ENCODE measurements at places on chromosomes 7 and 10. TPM values are rescaled to one million over a fixed set of nuclear protein-coding genes. Genes with fewer than 3 reads are reported as not detected.
A peak's percentile ranks its signal among the peaks of the same experiment; 100 is the strongest.

DNA sequence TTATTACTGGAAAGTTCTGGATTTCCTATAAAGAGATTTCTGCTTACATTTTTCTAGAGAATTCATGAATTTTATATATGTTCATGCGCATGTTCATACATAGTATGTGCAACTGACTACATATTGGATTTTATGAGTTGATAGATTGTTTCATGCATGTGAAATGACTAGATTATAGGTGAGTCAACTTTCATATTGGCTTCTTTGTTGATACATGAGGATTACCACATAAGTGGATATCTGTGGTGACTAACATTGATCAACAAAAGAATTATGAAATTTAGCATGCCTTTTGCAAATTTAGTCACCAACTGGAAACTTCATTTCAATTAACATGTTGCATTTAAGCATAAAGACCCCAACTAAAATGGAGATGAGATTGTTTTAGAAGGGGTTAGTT, 99.0 kb downstream of the GNAT3 start:
- peak; percentile 8 for DNase-seq

DNA sequence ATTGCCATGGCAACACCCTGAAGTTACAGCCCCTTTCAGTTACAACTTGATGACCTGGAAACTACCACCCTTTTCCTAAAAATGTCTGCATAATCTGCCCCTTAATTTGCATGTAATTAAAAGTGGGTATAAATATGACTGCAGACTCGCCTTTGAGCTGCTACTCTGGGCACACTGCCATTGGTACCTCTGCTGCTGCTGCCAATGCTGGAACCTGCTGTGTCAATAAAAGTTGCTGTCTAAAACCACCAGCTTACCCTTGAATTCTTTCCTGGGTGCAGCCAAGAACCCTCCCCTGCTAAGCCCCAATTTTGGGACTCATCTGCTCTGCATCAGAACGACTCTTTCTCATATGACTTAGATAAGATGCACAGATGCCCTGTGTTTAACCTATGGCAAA, 10.2 kb upstream of the FRA10AC1 start:
- no peak for DNase-seq

DNA sequence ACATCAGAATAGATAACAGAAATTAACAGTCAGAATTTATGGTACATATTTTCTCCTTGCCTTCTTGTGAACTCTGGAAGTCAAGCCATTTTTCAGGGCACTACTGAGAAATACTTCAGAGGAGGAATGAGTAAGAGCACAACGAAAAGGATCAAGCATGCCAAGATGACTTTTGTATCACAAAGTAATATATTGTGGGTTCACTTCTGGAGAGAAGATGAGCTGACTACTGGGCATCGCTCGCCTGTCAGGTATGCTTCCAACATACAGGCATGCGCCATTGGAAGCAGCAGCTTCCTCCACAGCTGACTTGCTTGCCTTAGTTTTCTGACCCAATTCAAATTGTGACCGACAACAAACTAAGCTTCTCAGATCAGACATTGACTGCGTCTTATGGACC, 137.3 kb downstream of the VTI1A start:
- no peak for DNase-seq

GRCh38 chr10:47329855-47330254, 7.6 kb downstream of the GDF2 start:
- no peak for DNase-seq

DNA sequence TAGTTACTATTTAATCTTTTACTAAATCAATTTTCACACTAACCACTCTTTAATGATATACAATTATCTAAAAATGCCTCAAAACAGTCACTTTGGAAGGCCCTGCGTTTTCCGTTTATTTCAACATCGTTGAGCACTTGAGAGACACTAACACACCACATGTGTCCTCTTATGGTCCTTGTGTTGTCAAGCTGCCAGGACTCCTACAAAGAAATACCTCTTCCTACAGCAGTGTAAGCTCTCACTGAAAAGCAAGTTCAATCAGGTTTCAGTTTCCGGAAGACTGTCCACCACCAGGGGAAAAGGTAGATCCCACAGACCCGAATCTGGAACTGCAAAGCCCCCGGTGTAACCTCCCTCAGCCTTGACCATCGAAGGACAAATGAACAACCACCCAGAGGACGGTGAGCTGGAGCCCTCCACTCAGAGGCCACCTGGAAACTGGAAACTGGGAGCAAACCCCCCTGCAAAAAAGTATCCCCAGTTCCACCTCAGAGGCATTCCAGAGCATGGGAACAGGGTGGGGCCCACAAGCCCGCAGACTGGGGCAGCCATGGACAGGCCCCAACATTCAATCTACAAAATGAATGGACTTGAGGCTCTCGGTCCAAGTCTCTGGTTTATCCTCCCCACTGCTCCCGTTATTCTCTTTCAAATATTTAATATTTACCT, 37.6 kb downstream of the KCNH2 start:
- no peak for DNase-seq

DNA sequence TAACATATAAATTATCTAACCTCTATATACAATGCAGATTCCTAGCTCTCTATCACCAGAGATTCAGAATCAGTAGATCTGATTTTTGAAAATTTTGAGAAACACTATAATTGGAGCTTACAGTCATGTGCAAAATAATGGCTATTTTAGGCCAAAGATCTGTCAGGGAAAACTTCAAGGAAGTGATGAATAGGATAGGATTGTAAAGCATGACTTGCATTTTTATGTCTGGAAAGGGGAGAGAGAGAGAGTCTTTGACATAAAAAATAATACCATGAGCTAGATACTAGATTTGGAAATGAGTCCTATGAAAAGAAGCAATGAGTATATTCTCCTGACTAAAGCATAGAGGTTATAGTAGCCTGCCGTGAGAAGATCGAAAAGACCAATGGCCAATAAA, 181.1 kb downstream of the SDHAF3 start:
- no peak for DNase-seq

Gene CHST15
- 1.9 TPM for total RNA-seq

All from cardiac muscle cell (in vitro differentiated cells and primary cell).